ENCODE measurements at places on chromosomes 2 and 18.
A peak's percentile ranks its signal among the peaks of the same experiment; 100 is the strongest.

GRCh38 chr2:96099861-96100798 lies 16.2 kb downstream of the ADRA2B start:
- DNase-seq, result no peak

DNA sequence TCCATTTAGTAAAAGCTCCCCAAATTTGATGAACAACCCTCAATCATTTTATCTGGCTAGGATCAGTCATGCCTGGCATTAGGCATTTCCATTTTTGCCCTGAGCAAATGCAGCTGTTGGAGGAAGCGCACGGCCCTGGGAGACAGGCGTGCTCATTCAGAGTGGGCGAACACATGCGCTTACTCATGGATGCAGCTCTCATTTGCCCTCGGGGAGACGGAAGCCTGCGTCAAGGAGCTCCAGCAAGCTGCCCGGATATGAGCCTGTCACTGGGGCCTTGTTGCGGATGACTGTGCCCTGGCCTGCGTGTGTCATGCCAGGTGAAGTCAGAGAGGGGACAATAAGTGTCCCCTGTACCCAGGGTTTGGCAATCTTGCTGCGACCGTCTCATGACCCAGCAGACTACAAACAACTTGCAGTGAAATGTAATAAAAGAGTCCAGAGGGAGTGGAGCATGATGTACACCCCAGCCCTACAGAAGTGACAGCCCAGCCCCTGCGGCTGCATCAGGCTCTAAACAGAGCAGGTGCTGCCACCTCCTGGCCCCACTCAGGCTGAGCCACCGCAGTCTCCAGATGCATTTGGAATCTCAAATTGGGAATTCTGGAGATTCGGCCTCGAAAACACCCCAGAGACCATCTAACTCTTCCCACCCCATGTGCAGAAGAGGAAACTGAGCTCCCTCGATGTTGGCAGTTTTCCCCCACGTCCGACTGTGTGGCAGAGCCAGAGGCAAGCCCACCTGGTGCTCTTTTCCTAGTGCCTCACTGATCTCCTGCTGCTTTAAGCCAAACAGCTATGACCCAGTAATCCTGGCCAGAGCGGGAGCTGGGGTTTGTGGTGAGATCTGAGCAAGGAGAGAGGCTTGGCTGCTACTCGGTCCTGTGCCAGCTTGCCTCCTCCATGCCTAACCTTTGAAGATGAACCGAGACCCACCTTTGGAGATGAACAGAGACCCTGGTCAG lies 105.0 kb upstream of the ALK start:
- DNase-seq, result peak; percentile 72

GRCh38 chr2:98118161-98118560 lies 31.2 kb downstream of the VWA3B start:
- DNase-seq, result no peak

- DNase-seq, result no peak
These were observed 140.2 kb upstream of the COPS8 start for GRCh38 chr2:236945431-236946016.

DNA sequence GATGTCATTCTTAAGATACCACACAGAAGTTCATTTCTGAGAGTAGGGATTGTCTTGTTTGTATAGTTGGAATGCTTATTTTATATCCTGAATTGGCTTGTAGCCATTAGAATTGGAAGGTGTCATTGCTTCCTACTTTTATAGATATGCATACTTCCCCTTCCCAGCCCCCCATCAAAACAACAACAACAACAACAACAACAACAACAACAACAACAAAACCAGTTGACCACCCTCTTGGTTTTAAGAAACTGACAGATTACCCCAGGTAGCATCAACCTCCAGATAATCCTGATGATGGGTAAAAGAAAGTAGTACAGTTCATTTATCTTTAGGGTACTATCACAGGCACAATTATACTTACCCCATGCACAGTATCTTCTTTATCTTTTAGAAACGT lies 20.0 kb downstream of the PHLPP1 start:
- no peak for DNase-seq

GRCh38 chr18:43067570-43067969 lies 47.9 kb downstream of the RIT2 start:
- DNase-seq, result no peak

DNA sequence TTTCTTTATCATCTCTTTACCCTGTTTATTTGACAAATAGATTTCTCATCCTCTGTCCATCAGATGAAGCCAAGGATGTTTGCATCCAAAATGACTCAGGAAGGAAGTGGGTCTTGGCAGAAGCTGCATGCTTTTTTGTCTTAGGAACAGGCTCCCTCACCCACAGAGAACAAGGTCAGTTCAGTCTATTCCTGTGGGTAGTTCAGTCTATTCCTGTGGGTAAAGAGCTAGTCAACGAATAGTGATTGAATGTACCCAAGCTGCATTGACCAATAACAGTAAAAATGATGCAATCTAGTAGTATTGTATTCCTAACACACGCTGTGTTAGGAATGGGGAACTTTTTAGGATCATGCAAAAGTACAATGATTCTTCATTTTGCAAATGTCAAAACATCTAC lies 290.8 kb upstream of the TANK start:
- DNase-seq, result no peak

Measured in Caki2 (cell line).